Activated effector memory CD4-positive, alpha-beta T cell treated with anti-CD3 and anti-CD28 coated beads, Interleukin-2, amount 50 U/mL, for 16 hours (primary cell): ENCODE measurements at places on chromosomes 2 and 18.

GRCh38 chr18:58754544-58755068, 83.3 kb downstream of the MALT1 start:
- no peak for DNase-seq

- no peak for DNase-seq
Measured at GRCh38 chr18:10264260-10264659, 190.2 kb upstream of the APCDD1 start.

DNA sequence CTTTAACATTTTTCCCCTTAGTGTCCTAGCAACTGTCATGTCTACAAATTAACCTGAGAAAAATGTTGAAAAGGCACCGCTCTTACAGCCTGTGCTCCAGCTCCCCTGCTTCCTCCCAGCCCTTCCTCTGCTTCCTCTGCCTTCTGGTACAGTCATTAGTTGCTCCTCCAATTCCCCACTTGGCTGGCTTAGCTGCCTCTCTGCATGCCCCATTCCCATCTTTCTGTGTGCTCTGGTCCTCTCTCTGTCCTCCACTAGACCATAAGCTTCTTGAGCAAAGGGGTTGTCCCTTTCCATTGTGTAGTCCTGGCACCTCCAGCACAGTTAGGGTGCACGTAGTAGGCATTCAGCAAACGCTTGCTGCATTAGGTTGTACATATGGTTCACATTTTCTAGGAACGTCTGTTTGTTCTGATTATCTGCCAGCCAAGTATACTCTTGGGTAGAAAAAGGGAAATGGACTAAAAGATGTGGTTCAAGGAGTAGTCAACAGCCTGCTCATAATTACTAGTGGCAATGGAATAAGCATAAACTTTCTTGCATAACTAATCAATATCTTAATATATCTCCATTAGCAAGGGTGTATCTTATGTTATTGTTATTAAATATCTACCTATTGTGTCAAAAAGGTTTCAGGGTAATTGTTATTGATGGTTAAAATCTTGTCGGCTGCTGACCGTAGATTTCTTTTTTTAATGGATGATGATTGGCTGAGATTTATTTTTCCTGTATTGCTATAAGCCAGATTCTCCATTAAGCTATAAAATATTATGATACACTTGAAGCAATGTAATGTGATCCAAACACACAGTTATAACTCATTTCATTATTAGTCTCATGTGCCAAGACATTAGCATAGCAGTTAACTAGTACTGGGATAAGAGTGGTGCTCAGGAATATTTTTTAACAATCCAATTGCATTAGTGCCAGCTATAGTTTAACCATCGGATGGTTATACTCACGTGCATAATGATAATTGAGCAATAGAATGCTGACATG, 340.1 kb downstream of the SLC4A3 start:
- DNase-seq, result no peak

GRCh38 chr2:100054426-100054825, 88.0 kb downstream of the AFF3 start:
- DNase-seq, result no peak

- DNase-seq, result no peak
Measured at GRCh38 chr2:1825046-1825445, 80.7 kb upstream of the PXDN start.

- DNase-seq, result peak; percentile 58
Measured at GRCh38 chr2:240876475-240877251, 8.0 kb downstream of the AGXT start.

DNA sequence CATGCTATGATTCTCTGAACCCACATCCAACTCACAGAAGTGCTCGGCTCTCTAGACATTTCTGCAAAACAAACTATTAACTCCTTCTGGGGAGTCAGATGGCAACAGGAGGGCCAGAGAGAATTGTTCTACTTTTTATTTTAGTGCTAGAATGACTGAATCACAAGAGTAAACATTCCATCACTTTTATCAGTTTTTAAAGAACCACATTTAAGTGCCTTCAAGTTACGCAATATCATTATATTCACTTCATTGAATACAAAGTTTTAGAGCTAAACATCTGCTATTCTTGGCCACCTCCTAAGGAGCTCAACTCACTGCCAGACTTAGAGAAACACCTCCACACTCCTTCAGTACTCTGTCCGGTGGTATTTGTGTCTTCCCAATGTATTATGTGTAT, 22.4 kb downstream of the B4GALT6 start:
- no peak for DNase-seq

DNA sequence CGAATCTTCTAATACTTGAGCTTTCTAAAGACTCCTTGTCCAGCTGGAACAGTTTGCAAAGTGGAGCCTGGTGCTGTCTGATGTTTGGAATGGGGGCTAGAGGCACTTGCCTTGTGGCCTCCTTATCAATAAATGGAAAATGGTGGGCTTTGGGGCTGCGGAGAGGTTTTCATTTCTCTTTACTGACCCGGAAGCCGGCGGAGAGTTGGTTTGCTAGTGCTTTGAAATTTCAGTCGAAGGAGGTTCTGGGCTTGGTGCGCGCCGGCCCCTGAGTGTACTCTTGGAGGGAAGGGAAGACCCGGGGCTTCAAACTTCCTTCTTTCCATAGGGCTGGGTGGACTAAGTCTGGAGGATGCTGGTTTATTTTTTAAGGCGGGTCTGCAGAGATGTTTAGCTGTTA, 714 bp downstream of the RPIA start:
- DNase-seq, result peak; percentile 74

DNA sequence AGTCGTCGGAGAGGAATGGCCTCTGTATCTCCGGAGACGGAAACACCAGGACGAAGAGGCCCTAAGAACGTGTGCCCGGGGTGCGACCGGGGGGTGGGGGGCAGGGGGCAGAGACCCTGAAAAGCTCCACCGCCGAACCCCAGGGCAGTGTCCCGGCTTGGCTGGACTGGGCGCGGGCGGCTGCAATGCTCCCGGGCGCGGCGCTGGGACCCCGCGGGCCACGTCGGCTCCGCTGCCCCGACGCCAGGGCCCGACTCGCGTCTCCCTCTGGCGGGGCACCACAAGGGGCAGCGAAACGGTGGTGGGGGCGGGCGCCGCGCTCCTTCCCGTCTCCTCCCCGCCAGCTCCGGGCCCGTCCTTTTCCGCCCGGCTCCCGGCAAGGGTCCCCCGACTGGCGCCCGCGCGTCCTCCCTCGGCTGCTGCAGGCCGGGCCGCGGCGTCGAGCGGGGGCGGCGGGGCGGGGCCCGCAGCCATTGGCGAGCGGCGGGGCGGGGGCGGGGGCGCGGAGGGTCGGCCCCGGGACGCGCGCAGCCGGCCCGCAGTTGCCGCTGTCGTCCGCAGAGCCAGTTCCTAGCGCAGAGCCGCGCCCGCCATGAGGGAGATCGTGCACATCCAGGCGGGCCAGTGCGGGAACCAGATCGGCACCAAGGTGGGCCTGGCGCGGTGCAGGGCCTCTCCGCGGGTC, at the start of gene TUBB6:
Gene TUBB6 (plus strand): TSS at position 541 of the 685 bp plus-strand sequence. CDS start 52 bp downstream, at position 593.
- no peak for DNase-seq

DNA sequence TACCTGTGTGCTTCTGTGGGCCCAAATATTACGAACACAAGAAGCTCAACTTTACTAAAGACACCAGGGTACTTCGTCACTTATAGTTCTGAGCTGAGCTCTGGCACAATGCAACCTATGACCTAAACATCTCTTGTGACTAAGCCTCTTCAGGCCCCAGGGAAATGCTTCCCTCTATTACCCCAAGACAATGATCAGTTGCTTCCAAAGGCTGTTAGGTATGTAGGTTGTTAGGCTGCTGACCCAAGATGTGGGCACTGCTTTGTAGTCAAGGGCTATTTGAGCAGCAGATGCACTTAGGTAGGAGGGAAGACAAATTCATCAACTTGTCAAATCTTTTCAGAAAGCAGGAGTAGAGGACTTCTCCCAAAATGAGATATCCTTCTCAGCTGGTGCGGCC, 640.1 kb downstream of the EPHA4 start:
- no peak for DNase-seq

DNA sequence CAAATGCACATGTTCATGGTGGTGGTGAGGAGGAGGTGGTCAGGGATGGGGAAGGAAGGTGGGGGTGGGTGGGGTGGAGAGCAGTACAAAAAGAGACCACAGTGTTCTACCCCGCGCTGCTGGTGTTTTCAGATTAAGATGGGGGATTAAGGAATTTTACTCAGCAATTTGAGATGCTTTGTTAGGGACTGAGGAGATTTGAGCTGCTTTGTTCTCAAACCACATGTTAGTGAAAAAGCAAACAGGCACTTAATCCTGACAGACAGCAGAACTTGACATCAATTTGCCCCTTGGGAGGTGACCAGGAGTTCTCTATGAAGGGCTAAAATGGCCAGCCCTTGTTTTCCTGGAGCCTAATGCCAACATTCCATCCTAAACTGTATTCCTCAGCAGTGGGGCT, 244.5 kb downstream of the MEIS1 start:
- no peak for DNase-seq

GRCh38 chr2:17311771-17312511, 206.3 kb downstream of the RAD51AP2 start:
- no peak for DNase-seq

- no peak for DNase-seq
Measured at GRCh38 chr2:7685342-7686015, 768.3 kb downstream of the RNF144A start.

GRCh38 chr18:78422336-78422735, 557.3 kb upstream of the SALL3 start:
- DNase-seq, result no peak

DNA sequence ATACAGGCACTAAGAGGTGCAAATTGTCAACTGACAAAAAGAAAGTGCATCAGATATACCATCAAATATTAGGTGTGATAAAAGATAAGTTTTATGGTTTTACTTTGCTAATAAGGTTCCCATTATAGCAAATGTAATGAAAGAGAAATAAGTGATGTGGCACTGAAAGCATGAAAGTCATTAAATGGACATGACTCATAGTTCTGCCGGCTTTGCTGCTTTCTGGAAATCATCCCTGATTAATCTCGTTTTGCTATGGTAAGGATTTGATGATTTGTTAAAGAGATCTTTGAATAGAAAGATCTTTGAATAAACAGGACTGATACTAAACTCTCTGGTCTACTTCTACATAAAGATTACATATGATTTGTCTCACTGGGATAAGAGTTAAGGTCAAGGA, 72.7 kb downstream of the CLIP4 start:
- DNase-seq, result no peak

- no peak for DNase-seq
Measured at GRCh38 chr2:156602552-156602933, 166.4 kb downstream of the GPD2 start.

- DNase-seq, result no peak
Measured at GRCh38 chr2:102342888-102343287, 12.7 kb upstream of the IL18R1 start.

GRCh38 chr2:30365201-30365600, 81.8 kb upstream of the LCLAT1 start:
- no peak for DNase-seq

GRCh38 chr2:12536976-12537375, 179.8 kb upstream of the TRIB2 start:
- no peak for DNase-seq

GRCh38 chr2:81250270-81250669, 945.7 kb upstream of the LRRTM1 start:
- DNase-seq, result no peak
